B cell (primary cell): ENCODE measurements at places on chromosomes 3 and 15. TPM values are rescaled to one million over a fixed set of nuclear protein-coding genes. Genes with fewer than 3 reads are reported as not detected.

- peaks cover 37% of the 10 kb centered on the region for H3K4me1 ChIP-seq
- H3K27ac ChIP-seq, result no peak overlapping the region
- no peak overlapping the region for H3K4me3 ChIP-seq
Observed at GRCh38 chr15:31468911-31469785, 142.5 kb downstream of the KLF13 start.

GRCh38 chr15:98856532-98856907 lies 151.1 kb downstream of the PGPEP1L start:
- peaks cover 22% of the 10 kb centered on the region for H3K4me1 ChIP-seq
- no peak overlapping the region for H3K4me3 ChIP-seq
- H3K27me3 ChIP-seq, result no peaks in the 10 kb centered on the region

Gene ILDR1
- total RNA-seq, result 1.6 and 1.9 TPM in 2 replicates

- H3K27me3 ChIP-seq, result no peaks in the 10 kb centered on the region
- DNase-seq, result no peak
- H3K4me1 ChIP-seq, result peaks cover 56% of the 10 kb centered on the region
Observed at GRCh38 chr3:177110895-177111294, 86.4 kb downstream of the TBL1XR1 start.

Gene BCHE
- not detected in 2 replicates for total RNA-seq

- no peak for DNase-seq
- no peaks in the 10 kb centered on the region for H3K36me3 ChIP-seq
- no peaks in the 10 kb centered on the region for H3K27me3 ChIP-seq
- no peaks in the 10 kb centered on the region for H3K4me1 ChIP-seq
Observed at GRCh38 chr3:35776346-35776745, 137.0 kb downstream of the ARPP21 start.

DNA sequence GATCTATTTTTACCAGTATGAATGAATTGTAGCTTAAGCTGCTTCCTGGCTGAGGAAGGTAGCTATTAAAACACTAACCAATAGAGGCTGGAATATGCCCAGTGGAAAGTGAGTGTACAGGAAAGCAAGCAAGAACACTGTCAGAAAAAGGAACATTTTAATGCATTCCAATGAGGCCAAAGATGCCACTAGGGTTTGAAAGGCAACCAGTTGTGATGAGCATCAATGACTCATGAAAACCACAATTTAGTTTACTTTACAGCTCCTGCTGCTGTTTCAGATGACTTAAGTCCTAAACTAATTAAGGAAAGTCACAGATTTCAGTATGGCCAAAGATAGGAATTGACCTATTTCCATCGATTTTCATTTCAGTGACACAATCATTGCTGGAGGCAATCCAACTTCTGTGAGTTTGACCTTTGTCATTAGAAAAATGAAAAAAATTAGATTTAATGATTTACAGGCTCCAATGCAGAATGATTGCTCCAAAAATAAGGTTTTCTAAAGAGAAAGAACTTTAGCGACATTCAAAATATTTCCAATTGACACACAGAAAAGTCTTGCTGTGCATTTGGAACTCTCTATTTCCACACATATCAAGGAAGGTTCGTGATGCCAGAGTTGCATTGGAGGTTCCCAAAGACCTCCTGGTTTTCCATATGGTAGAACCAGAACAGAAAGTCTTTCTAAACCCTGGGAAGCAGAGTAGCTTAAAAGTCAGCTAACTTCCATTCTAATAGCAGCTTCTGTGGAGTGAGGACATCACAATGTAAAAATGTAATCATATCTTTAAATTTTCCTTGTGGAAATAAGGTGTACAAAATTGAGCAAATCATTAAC lies 103.0 kb downstream of the SUCNR1 start:
- H3K4me3 ChIP-seq, result no peak overlapping the region
- no peaks in the 10 kb centered on the region for H3K27me3 ChIP-seq
- no peak for DNase-seq
- no peaks in the 10 kb centered on the region for H3K4me1 ChIP-seq
- no peaks in the 10 kb centered on the region for H3K36me3 ChIP-seq
- H3K27ac ChIP-seq, result no peak overlapping the region

Gene LCTL
- total RNA-seq, result not detected in 2 replicates

Gene WDR6
- 270 and 287 TPM in 2 replicates for total RNA-seq

GRCh38 chr3:34646911-34647460 lies 848.6 kb downstream of the PDCD6IP start:
- DNase-seq, result no peak
- H3K4me3 ChIP-seq, result no peak overlapping the region
- no peak overlapping the region for H3K27ac ChIP-seq
- no peaks in the 10 kb centered on the region for H3K27me3 ChIP-seq
- H3K36me3 ChIP-seq, result no peaks in the 10 kb centered on the region

- H3K4me3 ChIP-seq, result no peak overlapping the region
- no peak overlapping the region for H3K27ac ChIP-seq
- no peaks in the 10 kb centered on the region for H3K27me3 ChIP-seq
- DNase-seq, result no peak
- H3K36me3 ChIP-seq, result no peaks in the 10 kb centered on the region
Observed at GRCh38 chr3:18745472-18745871, 320.3 kb upstream of the SATB1 start.

DNA sequence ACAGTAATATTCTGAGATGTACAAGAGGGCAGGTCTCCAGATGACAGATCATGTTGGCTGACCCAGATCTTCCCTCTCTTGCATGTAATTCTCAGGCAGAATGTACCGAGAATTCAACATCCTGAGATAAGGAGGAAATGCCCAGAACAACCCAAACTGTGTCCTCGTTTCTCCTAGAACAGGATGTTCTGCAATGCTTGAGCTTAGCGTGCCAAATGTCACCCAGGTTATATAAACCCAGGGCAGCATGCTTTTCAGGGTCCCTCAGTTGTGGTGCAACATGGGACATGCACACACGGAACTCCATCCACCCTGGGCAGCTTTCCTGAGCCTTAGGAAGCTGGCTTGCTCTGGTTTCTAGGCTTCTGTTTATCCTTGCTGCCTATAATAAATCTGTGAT lies 102.1 kb upstream of the CMC1 start:
- DNase-seq, result no peak
- no peaks in the 10 kb centered on the region for H3K36me3 ChIP-seq
- no peak overlapping the region for H3K4me3 ChIP-seq
- no peaks in the 10 kb centered on the region for H3K4me1 ChIP-seq

GRCh38 chr15:65920825-65921309 lies 51.6 kb downstream of the RAB11A start:
- peak overlapping the region; percentile 69 for H3K27ac ChIP-seq
- no peaks in the 10 kb centered on the region for H3K27me3 ChIP-seq
- no peaks in the 10 kb centered on the region for H3K36me3 ChIP-seq
- DNase-seq, result no peak

GRCh38 chr3:112448939-112449338 lies 50.3 kb downstream of the BTLA start:
- H3K36me3 ChIP-seq, result peaks cover 1% of the 10 kb centered on the region
- H3K4me1 ChIP-seq, result peaks cover 15% of the 10 kb centered on the region

Gene CTXN2
- total RNA-seq, result 0.10 TPM in 1 of 2 replicates, not detected in the other

GRCh38 chr15:68054628-68055223 lies 611 bp downstream of the PIAS1 start:
- peak overlapping the region; percentile 92 for H3K27ac ChIP-seq
- H3K4me3 ChIP-seq, result peak overlapping the region; percentile 77
- H3K27me3 ChIP-seq, result no peaks in the 10 kb centered on the region
- H3K36me3 ChIP-seq, result no peaks in the 10 kb centered on the region
- peaks cover 11% of the 10 kb centered on the region for H3K4me1 ChIP-seq
- DNase-seq, result no peak

Gene LHFPL4
- total RNA-seq, result not detected in 2 replicates

Gene VWA5B2
- 0.37 TPM in 1 of 2 replicates, not detected in the other for total RNA-seq

Gene ZNF619
- 22.8 and 27.6 TPM in 2 replicates for total RNA-seq

Gene TMEM158
- total RNA-seq, result not detected in 2 replicates

DNA sequence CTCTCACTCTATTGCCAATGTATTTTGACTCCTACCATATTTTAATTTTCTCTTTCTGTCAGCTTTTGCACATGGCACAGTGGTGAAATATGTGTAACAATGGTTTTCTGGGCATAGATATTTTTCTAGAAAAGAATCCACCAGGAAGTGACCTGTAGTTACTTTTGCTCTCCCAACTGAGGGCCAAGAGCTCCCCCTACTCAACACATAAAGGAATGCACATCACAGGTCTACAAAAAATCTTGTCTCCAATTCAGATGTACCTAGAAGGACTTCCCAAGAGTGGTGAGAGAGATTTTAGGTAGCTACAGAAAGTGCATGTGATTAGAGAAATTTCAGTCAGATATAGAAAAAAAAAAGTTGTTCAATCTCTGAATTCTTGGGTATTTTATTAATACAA lies 15.6 kb downstream of the CPA3 start:
- H3K4me3 ChIP-seq, result no peak overlapping the region
- H3K36me3 ChIP-seq, result no peaks in the 10 kb centered on the region
- no peak for DNase-seq
- no peak overlapping the region for H3K27ac ChIP-seq
- H3K4me1 ChIP-seq, result no peaks in the 10 kb centered on the region
- H3K27me3 ChIP-seq, result no peaks in the 10 kb centered on the region

DNA sequence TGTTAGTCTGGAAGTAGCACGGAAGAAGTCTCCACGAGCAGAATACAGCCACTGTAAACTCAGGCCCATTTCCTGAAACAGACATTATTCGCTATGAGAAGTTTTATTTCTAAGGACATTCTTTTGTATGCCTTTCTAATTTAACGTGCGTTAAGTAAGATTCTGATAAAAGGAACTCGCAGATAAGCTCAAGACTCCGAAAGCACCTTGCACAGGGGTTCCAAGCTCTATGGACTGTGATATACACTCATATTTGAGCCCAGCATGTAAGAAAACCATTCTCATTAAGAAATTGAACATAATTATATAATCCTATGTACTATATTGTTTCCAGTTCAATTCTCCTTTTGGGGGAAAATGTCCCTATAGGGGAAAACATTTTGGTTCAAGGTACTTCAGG lies 28.4 kb downstream of the TFRC start:
- no peak overlapping the region for H3K27ac ChIP-seq
- H3K4me3 ChIP-seq, result no peak overlapping the region
- peaks cover 20% of the 10 kb centered on the region for H3K36me3 ChIP-seq
- DNase-seq, result no peak
- no peaks in the 10 kb centered on the region for H3K4me1 ChIP-seq

- H3K4me1 ChIP-seq, result no peaks in the 10 kb centered on the region
- peaks cover 3% of the 10 kb centered on the region for H3K27me3 ChIP-seq
Observed at GRCh38 chr3:66466606-66467270, 34.1 kb downstream of the LRIG1 start.

- no peaks in the 10 kb centered on the region for H3K27me3 ChIP-seq
- H3K4me3 ChIP-seq, result no peak overlapping the region
- no peaks in the 10 kb centered on the region for H3K36me3 ChIP-seq
Observed at GRCh38 chr15:100132309-100132708, 209.5 kb downstream of the ADAMTS17 start.

DNA sequence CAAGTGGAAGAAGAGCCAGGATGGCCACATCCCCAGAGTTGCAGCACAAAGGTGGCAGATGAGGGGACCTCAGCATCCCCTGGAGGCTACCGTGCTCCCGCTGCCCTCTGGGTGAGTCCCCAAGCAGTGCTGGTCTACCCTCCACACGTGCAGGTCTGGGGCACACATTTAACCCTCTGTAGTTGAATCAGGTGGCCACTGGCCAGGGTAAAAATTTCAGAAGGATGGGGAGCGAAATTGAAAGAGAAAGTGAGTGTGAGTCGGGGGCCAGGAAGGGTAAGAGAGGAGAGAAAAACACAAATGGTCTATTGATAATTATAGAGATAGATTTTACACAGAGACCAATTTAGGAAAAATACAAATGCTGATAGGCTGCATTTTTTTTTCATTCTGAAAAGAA lies 139.5 kb upstream of the EIF1B start:
- H3K4me1 ChIP-seq, result peaks cover 9% of the 10 kb centered on the region
- no peaks in the 10 kb centered on the region for H3K27me3 ChIP-seq
- no peak overlapping the region for H3K4me3 ChIP-seq
- no peaks in the 10 kb centered on the region for H3K36me3 ChIP-seq

DNA sequence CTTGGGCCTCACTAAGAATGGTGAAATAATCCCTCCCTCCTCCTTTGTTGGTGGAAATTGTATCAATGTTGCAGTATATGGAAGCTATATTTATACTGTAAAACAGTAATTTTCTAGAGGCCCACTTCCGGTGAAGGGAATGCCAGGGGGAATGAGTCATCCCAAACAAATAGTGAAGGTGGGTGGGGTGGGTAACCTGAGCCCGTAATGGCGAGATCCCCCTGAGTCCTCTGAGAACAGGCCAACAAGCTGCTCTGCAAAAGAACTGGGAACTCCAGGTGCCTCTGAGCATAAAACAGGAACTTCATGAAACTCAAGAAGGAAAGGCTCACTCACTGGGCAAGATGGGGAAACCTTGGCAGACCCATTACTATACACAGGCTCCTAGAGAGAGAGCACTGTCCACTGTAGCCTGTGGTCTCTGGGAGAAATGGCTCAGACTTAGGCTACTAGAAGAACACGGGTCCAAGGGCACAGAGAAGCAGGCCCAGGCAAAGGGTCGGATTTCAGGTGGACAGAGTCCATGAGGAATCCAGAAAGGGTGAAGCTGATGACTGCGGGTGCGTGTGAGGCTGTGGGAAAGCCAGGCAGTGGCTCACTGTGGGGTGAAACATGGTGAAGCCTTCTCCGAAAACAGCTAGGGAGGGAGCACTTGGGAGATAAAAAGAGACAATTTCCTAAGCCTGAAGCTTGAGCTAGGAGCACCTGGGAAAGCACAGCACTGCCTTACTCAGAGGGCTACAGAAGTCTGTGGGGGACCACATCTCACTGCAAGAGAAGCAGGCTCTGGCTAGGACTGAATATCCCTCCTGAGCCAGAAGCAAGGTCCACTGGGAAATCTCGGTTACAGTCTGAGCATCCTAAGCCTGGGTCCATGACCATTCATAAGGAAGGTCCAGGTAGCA lies 19.8 kb downstream of the LARP6 start:
- H3K4me3 ChIP-seq, result no peak overlapping the region
- no peak for DNase-seq
- no peaks in the 10 kb centered on the region for H3K4me1 ChIP-seq
- H3K27ac ChIP-seq, result no peak overlapping the region

DNA sequence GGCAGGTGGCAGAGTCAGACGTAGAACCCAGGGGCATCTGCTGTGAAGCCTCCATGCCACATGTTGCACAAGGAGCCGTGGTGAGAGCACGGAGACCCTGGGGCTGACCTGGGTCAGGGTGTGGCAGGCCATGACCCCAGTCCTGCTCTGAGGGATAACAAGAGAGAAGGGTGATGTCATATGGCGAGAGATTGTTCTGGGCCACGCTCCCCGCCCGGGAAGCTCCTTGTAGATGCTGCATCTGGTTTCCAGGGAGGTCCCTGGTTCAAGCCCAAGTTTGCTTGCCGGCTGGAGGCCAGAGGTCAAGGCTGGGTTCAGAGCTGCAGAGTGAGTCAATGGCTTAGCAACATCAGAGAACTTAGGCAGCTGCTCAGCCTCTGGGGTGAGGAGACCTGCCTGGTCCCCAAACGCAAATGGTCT lies 17.3 kb downstream of the FGD5 start:
- H3K27me3 ChIP-seq, result no peaks in the 10 kb centered on the region
- no peaks in the 10 kb centered on the region for H3K36me3 ChIP-seq
- H3K27ac ChIP-seq, result no peak overlapping the region
